ENCODE measurements at places on chromosomes 12 and 14.

GRCh38 chr12:53674977-53675700, 744 bp downstream of the ATP5MC2 start:
- no peak for DNase-seq

GRCh38 chr14:74661726-74662450, 49.9 kb upstream of the LTBP2 start:
- no peak for DNase-seq

DNA sequence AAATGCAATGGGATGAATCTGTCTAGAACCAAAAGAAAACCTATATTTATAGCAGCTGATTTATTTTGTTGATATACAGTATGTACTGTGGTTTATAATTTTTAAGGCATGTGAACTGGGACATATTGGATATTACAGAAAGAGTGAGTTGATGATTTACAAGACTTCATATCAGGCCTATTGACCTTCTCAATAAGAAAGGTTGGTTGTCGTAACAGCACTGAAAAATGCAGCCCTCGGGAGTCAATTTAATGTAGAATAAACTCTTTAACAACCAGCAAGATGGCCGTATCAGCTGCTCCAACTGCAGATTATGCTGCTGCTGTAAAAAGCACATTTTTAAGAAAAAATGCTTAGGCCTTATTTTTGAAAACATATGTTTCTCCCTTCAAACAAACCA, 407.3 kb downstream of the GXYLT1 start:
- no peak for DNase-seq

- DNase-seq: no peak
Measured at GRCh38 chr12:14264778-14265177, 100.7 kb upstream of the ATF7IP start.

- DNase-seq: no peak
Measured at GRCh38 chr14:82411298-82411697, 877.6 kb upstream of the SEL1L start.

GRCh38 chr12:108112832-108113556, 16.1 kb upstream of the WSCD2 start:
- DNase-seq: no peak

DNA sequence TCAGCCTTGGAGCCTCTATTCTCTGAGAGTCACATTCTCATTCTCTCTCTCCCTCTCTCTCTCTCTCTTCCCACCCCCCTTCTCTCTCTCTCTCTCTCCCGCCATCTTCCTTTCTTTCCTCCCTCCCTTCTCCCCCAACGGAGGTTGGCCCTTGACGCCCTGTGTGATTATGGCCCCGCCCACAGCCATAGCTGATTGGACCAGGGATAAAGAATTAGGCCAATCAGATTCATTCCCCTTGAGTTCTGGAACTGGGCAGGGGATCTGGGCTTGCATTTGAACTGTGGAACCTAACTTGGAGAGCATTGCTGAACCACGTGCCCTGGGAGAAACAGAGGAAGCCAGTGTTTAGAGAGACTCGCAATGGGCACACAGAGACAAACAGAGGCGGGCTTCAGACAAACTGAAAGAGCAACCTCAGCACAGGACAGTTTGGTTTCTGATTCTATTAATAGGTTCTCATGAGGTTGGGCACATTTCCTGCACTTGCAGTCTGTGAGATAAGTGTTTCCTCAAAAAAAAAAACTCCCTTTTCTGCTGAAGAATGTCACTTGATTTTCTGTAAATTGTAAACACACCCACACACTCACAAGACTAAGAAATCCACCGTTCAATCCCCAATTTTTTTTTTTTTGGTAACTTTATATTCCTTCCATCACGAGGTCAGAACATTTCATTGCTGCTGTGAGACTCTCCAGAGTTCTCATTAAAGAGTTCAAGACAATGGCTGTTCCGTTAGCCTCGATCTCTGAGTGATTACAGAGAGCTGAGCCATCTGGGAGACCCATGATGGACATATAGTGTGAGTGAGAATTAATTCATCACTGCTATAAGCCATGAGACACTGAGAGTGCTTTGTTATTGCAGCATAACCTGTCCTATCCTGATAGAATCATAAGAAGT, 3.5 kb upstream of the P2RX7 start:
- peak; percentile 84 for DNase-seq

- DNase-seq: no peak
Measured at GRCh38 chr14:90504643-90505042, 107.8 kb downstream of the CALM1 start.

DNA sequence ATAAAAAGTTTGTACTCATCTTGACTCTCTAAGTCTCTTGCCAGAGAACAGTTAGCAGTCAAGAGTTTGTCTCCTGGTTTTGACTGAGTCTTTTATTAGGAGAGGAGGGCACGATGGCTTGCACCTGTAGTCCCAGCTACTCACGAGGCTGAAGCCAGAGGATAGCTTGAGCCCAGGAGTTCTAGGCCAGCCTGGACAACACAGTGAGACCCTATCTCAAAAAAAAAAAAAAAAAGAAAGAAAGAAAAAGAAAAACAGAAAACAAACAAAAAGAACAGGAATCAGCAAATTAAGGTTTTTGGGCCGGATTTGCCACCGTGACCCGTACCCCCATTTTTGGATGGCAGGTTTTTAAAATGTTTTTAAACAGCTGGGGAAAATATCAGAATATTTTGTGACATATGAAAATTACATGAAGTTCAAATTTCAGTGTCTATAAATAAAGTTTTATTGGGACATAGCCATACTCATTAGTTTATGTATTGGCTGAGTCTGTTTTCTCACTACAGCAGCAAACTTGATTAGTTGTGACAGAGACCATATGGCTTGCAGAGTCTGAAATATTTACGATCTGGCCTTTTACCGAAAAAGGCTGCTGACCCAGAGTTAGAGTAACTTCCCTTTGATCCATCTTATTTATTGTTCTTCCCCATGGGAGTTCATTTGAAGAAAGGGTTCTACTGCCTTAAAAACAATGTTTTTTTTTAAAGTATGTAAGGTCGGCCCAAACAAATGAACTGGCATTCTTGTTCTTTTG, 31.2 kb downstream of the VEZT start:
- DNase-seq: no peak

Measured in body of pancreas (tissue), 4 donors.